NCI-H2107 (cell line): ENCODE measurements at places on chromosomes 13 and 19.

- DNase-seq, result no peak
Measured at GRCh38 chr13:41988244-41988643, 27.3 kb upstream of the VWA8 start.

DNA sequence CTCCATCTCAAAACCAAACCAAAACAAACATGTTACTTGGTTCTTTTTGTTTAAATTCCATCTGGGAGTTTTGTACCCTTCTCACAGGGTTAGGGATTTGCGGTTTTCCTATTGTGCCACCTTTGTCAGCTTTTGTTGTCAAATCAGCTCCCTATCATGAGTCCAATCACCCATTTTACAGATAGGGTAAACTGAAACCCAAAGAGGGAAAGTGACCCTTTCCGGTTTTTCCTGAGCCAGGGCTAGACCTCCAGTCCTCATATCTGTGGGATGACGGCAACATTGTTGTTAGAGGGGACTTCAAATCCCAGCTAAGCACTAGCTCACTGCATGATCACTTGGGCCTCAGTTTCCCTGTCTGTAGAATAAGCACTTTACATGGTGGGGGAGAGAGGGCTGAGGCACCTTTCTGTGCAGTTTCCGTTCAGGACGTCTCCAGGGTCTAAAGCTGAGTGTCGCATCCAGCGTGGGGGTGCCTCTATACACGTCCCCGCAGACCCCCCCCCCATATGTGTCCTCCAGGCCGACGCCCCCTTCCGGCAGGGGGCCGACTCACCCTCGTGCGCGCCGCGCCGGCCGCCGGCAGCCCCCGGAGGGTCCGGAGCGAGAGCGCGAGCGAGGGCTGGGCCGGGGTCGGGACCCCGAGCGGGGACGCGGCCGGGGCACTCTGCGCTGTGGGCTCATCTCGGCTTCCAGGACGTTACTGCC, 3.9 kb downstream of the CCDC194 start:
- DNase-seq, result no peak

- peak; percentile 6 for DNase-seq
Measured at GRCh38 chr19:29942404-29943261, 594 bp downstream of the URI1 start.

- DNase-seq, result no peak
Measured at GRCh38 chr19:11699931-11700794, 38.6 kb downstream of the ZNF823 start.

GRCh38 chr13:109131698-109132257, 502.4 kb downstream of the MYO16 start:
- no peak for DNase-seq

DNA sequence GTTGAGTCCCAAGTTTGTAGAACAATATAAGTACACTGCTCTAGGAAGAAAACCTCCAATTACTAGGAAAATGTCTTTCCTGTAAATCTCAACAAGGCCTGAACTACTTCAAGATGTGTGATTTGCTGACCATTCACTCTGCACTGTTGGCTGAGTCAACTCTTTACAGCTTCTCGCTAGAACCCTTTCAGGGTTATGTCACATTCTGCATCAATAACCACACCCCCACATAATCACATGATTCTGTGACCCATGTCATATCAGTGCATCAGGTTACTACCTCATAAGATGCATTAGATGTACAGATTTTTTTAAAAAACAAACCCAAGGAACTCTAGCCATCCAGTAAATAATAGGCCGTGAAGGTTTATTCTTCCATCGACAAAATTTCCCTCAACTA, 16.1 kb upstream of the DCLK1 start:
- no peak for DNase-seq

GRCh38 chr19:4376028-4376670, 24.2 kb downstream of the SH3GL1 start:
- DNase-seq, result no peak

DNA sequence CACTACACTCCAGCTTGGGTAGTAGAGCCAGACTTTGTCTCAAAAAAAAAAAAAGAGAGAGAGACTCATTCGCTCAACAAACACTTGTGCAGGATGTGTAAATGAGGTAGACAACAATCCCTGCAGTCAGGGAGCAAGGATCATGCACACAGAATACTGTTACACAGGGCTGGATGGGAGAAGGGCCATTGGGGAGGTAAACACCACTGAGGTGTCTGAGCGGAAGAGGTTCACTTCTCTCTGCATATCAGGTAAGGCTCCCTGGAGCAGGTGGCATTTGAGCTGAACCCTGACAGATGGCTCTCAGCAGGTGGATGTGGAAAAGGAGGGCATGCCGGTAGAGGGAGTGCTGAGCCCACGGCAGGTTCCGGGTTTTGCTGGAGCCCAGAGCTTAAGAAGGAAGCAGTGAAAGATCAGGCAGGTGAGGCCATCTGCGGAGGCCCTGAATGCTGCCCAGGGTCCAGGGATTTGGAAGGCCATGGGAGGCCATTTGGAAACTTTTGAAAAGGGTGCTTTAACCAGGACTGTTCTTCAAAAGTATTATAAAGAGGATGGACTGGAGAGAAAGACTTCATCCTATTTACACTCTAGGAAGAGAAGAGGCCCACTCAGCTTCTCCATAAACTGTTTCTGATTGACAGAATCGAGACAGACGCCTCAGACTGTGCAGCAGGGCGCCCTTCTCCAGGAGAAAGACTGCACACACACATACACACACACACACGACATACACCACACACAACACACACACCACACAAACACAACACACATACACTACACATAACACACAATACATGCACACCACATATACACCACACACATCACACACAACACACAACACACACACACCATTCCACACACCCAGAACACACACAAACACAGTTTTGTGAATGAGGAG, 199.4 kb downstream of the USP12 start:
- DNase-seq, result peak; percentile 57

- no peak for DNase-seq
Measured at GRCh38 chr13:111629926-111630325, 309.5 kb downstream of the TEX29 start.

GRCh38 chr19:15297416-15298224, 34.7 kb downstream of the BRD4 start:
- DNase-seq, result peak; percentile 31

DNA sequence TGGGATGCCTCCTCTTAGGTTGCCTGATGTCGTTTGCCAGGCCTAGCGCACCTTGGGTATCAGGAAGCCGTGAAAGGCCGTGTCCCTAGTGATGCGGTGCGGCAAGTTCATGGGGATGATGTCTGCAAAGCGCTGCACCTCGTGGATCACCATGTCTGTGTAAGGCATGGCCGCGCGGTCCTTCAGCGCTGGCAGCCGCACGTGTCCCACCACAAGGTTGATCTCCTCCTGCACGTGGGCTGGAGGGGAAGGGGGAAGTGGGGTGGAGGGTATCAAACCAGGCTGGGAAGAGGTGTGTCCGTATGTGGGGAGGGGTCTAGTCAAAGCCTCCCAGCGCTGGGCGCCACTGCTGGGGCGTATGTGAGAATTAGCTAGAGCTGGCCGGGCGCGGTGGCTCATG, 23.2 kb downstream of the EGLN2 start:
- no peak for DNase-seq

DNA sequence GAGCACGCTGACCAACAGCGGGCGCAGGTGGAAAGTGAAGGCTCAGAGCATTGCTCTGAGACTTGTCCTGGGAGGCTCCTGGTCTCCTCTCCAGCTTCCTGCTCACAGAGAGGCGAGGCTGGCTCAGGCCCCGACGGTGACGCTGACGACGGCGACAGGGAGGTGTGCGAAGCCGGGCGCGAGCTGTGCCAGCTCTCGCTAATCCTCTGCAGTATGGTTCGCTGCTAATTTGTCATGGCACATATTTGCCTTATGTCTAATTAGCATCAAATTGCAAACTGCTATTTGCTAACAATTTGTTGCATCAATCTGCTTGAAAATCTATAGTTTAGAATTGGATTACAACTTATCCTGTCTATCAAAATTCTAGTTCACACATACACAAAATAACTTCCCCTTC, 469.8 kb upstream of the ZNF507 start:
- no peak for DNase-seq

GRCh38 chr19:46388311-46389095, 24.9 kb downstream of the CCDC8 start:
- DNase-seq, result no peak
